T-helper 9 cell (primary cell): ENCODE measurements at places on chromosomes 4 and X.

- DNase-seq: no peak
Observed at GRCh38 chrX:21438792-21439191, 64.6 kb downstream of the CNKSR2 start.

DNA sequence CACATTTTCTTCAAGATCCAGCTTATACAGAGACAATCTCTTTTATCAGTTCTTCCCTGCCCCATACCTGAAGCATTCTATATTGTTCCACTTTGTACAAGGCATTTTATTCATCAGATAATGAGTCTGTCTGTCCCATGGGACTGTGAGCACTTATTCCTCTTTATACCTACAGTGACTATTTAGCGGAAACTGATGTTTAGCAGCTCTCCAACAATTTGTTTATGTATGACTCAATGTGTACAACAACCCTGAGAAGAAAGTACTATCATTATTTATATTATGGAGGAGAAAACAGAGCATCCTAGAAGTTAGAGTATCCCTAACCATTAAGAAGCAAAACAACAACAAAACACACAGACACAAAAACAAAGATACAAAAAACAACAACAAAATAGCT, 306.5 kb downstream of the PRDM5 start:
- DNase-seq: no peak

DNA sequence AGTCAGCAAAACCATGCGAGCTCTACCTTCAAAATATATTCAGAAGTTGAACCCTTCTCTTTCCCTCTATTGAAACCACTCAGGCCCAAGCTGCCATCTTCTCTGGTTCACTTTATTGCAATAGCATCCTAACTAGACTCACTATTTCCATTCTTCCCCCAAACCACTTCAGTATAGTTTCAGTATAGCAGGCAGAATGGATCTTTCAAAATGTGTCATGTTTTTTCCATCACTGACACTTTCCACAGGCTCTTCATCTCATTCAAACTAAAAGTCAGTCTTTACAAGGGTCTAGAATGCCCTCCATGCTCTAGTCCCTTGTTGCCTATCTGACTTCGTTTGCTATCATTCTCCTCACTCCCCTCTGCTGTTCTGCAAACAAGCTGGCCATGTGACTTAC, 274.4 kb downstream of the IDS start:
- no peak for DNase-seq

DNA sequence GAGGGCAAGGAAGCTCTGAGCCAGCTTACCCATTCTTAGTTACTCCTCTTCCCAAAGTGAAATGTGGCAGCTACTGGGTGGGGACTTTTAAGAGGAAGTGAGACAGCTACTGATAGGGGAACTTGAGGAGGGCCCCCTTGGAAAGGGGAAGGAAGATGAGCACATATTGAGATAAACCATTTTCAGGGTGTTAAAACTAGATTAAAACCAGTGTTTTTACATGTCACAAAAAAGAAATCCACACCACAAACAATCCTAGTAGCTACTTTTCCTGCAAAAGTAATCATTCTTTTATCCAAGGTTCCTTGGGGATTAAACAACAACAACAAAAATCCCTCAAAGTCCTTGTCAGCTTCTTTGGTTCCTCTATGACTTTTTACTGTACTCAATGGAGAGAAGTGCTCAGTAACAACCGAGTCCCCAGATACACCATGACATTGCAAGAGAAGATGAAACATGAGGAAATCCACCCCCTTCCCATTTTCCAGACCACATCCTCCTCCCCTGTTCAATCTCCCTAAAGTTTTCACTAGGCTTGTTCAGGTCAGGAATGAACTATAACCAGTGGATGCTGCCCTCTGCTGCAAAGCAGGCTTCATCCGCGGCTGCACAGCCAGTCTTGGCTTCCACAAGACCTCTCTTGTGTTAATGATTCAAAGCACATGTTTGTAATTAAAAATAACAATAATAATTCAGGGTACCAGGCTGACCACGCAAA, 113.5 kb upstream of the TMEM164 start:
- no peak for DNase-seq

DNA sequence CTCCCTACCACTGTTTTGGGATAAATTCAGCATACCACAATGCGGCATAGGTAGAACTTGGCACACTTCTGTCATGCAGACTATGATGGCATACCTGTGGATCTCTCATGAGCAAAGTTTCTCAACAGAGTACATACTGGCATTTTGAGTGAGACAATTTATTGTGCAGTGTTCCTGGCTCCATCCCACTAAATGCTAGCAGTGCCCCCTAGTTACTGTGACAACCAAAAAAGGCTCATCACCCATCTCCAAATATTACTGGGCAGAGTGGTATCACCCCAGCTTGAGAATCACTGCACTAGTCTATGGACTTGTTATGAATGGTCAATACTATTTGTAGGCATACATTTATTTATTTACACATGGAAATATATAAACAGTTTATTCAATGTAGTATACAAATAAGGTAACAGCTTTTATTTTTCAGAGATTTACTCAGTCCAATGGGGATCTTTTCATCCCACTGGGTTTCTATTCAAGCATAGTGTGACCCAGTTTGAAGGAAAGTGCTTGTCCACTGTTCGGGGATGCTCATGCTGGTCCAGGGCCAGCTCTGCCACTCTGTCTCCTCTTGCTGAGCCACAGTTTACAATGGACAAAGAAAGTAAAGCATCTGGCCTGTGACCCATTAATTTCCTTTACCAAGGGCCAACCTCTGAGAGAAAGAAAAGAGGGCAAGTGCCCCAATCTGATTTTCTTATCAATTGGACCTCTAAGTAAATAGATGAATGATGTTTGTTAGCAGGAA, 81.0 kb upstream of the IL2 start:
- no peak for DNase-seq

GRCh38 chr4:174365018-174365587, 81.4 kb downstream of the CEP44 start:
- DNase-seq: no peak

DNA sequence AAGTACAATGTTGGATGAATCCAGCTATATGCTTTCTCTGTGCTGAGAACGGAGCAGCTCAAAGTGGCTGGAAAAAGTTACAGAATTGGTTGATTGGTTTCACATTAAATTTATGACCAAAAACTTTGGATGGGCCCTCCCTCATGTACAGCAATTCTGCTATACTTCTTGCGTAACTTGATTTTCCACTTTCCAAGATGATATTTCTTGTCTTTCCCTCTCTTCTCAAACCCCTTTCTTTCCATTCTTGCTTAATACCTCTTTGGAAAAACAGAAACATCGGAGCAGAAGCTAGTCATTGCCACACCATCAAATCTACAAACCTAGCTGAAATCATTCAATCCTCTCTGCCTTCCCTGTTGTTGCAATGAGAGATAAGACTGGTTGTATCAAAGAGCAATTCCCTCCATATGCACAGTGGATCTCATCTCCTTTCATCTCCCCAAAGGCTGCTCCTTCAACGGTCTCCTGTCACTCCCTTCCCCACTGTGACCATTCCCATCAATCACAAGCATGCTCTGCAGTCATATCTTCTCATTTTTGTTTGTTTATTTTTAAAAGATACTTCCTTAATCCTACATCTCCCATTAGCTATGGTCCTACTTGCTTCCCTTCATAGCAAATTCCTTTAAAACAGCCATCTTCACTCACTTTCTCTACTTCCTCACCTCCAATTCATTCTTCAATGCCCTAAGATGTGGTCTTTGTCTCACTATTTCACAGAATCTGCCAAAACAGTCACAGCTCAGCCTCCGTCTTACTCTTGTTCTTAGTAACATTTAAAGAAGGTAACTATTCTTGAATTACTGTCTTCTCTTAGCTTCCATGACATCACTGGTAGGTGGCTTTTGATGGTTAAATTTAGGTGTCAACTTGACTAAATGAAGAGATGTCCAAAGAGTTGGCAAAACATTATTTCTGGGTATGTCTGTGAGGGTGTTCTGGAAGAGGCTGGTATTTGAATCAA, 145.5 kb downstream of the FAM13A start:
- no peak for DNase-seq

DNA sequence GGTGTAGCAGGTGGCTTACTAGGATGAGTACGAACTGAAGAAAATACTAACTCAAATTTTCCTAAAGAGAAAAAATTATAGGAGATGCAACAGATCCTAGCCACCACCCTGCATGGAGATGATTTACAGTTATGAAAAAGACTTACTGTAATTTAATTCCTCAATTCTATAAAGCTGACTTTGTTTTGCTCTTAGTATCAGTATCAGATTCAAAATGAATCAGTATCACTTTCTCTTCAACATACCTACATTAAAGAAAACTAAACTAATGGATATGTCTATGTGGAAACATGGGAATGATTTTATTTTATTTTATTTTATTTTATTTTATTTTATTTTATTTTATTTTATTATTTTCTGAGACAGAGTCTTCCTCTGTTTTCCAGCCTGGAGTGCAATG, 525.8 kb downstream of the NLGN4X start:
- no peak for DNase-seq

GRCh38 chrX:47540754-47541538, 20.1 kb upstream of the ARAF start:
- no peak for DNase-seq

DNA sequence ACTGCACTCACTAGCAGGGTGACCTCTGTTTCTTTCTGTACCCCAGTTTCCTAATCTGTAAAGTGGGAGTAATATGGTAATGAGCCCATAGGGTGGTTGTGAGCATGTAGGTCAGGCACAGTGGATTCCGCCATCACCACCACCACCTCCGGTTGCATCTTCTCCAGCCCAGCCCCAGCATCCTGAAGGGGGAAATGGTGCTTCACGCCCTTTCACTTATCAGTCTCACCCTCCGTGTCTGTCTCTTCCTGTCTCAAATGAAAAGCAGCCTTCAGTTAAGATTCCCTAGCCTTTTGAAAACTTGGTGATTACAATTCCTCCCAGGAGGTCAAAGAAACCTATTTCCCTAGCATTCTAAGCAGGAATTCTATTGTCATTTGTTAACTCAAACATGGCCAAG, 16.9 kb upstream of the XPNPEP2 start:
- DNase-seq: no peak

DNA sequence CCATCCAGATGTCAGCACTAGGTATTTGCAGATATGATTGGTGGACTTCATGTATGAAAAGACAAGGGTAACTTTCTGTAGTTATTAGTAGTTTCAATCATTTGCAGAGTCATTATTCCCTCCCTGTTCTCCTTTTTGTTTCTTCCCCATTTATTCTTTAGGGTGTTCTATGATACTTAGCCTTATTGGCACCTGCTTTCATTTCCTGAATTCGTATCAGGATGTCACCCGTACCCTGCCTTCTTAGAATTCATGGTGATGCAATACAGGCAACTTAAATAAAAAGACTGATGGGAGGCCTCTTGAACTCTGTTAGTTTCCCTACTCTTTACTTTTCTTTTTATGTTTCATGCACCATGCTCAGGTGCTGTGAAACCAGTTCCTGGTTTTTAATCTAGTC, 24.2 kb downstream of the MAGED1 start:
- no peak for DNase-seq

GRCh38 chr4:42515156-42515884, 118.0 kb downstream of the SHISA3 start:
- no peak for DNase-seq

- DNase-seq: no peak
Observed at GRCh38 chr4:1414831-1415680, 8.8 kb upstream of the NKX1-1 start.

DNA sequence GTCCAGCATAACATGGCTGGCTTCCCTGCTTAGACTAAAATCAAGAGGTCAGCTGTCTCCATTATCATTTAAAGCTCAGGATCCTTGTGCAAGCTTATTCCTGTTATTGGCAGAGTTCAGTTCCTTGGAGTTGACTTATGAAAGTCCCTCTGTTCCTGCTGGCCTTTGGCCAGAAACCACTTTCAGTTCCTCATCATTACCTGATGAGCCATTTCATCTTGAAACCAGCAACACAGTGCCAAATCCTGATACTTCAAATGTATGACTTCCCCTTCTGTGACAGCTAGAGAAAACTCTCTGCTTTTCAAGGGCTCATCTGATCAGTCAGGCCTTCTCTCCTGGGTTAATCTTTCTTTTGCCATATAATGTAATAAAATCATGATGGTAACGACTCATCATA, 110.6 kb upstream of the FSTL5 start:
- DNase-seq: no peak

DNA sequence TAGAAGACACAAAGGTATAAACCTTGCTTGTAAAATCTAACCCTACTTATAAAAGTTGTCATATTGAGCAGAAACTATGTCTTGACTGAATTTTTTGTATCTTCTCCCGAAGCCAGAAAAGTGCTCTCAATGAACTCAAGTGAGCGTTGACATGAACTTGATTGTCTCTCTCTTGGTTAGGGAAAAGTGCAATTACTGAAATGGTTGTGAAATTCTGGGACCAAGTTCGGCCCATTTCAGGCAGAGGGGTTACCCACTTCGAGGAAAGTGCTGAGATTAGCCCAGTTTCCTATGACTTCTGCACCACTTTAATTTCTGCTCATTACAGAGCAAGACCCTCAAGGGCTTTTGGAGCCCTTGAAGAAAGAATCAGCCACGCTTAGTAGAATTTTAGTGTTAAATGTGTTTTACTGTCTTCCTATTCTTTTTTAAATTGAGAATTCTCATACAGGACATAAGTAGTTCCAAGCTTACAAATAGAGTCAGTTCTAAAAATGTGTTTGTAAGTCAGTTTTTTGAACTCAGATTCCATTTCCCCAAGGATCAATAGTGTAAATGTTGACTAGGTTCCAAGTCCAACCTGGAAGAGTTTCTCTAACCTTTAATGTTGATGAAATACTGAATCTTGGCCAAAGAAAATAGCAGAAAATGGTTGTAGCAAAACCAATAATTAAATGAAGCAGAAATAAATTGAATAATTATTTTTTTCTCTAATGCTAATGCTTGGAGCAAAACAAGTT, 125.7 kb upstream of the ACSL4 start:
- DNase-seq: no peak

- DNase-seq: no peak
Observed at GRCh38 chr4:47038263-47038662, 6.9 kb downstream of the GABRB1 start.

GRCh38 chr4:14059006-14059405, 431.5 kb upstream of the BOD1L1 start:
- no peak for DNase-seq

GRCh38 chrX:119638725-119639471, 32.7 kb upstream of the NKRF start:
- no peak for DNase-seq

GRCh38 chr4:176498617-176499256, 179.0 kb downstream of the SPCS3 start:
- DNase-seq: no peak

- DNase-seq: no peak
Observed at GRCh38 chrX:97984641-97985040, 1100.9 kb downstream of the RPA4 start.

DNA sequence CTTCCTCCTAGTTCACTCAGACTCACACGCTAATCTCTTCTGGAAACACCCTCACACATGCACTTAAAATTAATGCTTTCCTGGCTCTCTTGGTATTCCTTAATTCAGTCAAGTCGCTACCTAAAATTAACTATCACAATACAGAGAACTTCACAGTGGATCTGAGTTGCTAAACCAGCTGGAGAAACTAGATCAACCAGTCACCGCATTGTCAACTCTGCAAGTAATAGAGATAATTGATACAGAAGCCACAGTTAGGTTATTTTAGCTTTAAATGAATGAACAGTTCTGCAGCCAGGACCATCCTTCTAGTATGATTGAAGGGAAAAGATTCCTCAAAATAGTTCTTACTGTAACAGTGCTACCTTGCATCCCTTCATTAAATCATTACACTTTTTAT, 6.0 kb upstream of the TBC1D9 start:
- no peak for DNase-seq
